ENCODE measurements at places on chromosomes 7 and 10.

GRCh38 chr7:156673454-156673853, 32.9 kb downstream of the RNF32 start:
- no peak for DNase-seq

GRCh38 chr10:72338180-72338579, 16.5 kb downstream of the DNAJB12 start:
- no peak for DNase-seq

- DNase-seq = no peak
Observed at GRCh38 chr7:127995881-127996215, 35.4 kb downstream of the LRRC4 start.

DNA sequence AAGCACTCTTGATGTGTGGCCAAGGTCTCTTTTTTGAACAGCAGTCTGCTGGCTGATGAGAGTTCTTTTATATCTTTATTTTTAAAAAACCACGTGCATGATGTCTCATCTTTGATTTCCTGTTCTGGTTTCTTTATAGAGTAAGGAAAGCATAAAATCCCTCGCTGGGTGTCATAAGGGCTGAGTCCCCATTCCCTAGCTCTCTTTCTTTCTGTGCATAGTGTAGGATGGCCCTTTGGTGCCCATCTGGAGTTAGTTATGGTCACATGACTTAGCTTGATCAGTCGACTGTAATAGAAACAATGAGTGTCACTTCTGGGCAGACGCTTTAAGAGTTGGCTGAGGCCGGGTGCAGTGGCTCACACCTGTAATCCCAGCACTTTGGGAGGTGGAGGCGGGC, 38.5 kb downstream of the GHRHR start:
- no peak for DNase-seq

DNA sequence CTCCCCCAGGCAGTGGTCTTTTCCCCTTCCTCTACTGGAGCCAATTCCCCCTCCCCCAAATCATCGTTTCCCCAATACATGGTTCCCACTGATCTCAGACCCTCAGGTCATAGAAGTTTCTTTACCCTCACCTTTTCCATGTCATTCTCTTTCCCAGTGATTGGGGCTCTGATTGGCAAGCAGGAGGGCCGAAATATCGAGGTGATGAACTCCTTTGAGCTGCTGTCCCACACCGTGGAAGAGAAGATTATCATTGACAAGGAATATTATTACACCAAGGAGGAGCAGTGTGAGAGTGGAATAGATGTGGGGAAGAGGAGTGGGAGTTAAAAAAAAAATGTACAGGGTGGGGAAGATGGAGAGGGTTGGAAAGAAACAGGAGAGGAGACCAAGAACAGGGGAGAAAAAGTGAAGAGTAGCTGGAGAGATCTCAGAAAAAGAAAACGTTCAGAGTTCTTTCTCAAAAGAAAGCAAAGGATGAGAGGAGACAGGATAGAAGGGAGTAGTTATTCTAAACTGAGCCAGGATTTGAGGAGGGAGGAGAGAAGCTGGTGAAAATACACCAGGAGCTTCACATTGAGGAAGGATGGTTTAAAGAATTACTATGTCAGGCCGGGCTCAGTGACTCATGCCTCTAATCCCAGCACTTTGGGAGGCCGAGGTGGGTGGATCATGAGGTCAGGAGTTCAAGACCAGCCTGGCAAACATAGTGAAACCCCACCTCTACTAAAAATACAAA, 858 bp downstream of the COPS6 start:
- DNase-seq = no peak

DNA sequence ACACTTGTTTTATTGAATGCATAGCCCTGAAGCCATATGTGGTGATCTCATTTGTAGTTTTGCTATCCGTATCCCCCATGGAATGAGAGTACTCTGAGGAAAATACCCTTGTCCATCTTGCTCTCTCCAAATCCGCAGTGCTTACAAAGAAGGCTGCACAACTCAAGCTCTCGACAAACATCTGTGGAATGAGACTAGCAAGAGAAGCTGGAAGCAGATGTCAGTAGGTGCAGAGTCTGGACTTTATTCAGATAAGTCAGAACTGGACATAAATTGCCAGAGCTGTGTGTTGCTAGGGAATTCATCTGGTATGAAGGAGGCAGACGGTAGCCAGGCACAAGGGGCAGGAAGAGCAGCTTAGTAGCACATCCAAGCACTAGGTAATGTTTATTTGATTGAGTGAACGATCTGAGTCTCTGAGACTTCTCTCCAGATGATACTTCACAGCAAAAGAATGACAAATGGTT, 1046.2 kb downstream of the XPNPEP1 start:
- DNase-seq = no peak

GRCh38 chr7:140242057-140243031, 65.6 kb upstream of the KDM7A start:
- DNase-seq = no peak

DNA sequence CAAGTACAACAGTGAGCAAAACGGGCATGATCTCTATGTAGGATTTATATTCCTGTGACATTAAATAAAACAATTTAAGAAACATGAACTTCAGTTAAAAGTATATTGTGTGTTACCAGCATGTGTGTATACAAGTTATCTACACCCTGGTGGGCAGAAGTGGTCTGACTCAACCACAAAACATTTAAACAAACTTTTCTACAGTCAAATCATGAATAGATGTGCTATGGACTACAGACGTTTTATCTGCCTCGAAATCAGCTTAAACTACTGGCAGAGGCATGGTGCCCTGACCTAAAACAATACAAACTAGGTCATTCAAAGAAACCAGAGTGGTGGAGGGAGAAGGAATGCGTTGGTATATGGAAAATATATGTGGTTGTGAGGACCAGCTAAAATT, 3.6 kb downstream of the ARL3 start:
- peak; percentile 54 for DNase-seq

GRCh38 chr10:110686949-110687348, 42.8 kb downstream of the RBM20 start:
- no peak for DNase-seq

DNA sequence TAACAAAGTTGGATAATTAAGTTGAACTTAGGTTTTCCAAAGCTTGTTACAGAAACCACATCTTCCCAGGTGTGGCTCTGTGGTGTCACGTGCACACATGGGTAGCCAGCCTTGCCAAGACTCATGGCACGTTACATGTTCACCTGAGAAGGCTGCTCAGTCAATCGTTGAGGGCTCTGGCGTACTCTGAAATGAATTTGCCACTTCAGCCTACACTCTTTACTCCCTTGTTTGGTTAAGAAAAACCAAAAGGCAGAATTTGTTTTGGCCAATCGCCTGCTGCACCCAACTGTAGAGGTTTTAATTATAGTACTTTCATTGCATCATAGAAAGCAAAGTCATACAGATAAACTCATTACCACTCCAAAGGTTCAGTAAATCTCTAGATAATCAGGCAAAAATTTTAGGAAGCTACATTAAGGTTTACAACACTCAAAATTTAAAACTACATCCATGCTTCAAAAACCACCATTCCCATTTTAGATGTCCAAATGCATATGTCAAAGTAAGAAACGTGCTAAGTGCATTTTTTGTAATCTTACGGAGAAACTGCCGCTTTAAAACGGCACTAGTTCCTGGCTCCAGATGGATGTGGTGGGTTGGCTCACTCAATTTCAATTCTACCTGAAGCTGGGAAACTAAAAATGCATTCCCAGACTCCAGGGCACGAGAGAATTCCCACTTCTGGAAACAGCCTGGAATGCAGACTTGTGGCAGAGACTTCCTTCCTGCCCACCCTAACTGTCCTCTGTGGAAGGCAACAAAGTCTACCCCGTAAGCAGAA, 88.4 kb downstream of the DIP2C start:
- DNase-seq = no peak

GRCh38 chr7:32914184-32914583, 22.6 kb upstream of the KBTBD2 start:
- DNase-seq = no peak

DNA sequence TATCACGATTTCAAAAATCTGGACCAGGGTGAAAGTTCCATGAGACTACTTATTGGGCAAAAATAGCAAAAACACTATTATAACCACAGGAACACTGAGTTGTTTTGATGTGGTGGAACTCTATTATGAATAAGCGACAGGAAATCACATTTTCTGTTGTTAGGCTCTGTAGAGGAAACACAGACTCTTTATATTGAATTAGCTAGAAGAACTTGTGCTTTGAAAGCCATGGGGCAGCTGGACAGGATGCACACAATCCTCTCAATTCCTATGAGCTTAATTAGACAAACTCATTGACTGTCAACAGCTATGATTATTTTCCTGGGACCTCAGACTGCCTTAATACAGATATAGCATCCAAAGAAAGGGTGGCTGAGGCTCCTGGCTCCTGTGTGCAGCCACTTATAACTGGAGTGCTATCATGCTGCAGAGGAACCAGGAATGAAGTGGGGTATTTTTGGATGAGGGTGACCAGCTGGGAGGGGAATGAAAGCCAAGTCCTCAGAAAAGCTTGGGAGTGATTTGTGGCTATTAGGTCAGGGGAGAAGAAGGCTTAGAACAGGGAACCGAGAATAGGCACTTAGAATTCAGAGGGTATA, 657.3 kb downstream of the TYW1 start:
- no peak for DNase-seq

- DNase-seq = peak; percentile 20
Observed at GRCh38 chr7:155009570-155010157, 6.7 kb upstream of the PAXIP1 start.

GRCh38 chr10:131211559-131211958, 100.0 kb downstream of the TCERG1L start:
- DNase-seq = no peak

- DNase-seq = no peak
Observed at GRCh38 chr7:7862393-7862792, 106.2 kb upstream of the GLCCI1 start.

- no peak for DNase-seq
Observed at GRCh38 chr7:151032936-151033863, 5.0 kb downstream of the ABCB8 start.

DNA sequence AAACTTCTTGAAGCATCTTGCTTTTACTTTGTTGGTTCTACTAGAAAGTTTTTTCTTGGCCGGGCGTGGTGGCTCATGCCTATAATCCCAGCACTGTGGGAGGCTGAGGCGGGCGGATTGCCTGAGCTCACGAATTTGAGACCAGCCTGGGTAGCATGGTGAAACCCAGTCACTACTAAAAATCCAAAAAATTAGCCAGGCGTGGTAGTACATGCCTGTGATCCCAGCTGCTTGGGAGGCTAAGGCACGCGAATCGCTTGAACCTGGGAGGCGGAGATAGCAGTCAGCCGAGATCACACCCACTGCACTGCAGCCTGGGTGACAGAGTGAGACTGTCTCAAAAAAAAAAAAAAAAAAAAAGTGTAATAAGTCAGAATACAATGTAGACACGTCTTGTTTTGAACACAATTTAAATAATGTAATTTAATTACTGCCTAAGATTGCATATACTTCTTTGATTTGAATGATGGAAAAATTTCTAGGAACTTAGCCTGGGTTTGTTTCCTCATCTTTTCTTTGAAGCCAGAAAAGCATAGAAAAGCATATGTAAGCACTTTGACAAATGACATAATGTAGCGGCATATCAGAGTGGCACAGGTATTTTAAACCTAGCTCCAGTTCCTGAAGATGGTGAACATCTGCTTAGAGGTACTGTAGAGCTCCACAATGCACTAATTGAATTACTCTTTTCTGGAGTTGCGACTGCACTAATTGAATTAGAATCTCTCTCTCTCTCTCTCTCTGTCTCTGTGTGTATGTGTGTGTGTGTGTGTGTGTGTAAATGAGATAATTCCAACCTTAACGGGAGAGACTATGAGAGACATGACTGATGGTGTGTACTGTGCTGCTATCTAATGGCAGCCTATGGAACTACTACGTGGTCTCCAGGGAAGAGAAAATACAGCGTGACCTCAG, 87.8 kb downstream of the BTRC start:
- peak; percentile 82 for DNase-seq

DNA sequence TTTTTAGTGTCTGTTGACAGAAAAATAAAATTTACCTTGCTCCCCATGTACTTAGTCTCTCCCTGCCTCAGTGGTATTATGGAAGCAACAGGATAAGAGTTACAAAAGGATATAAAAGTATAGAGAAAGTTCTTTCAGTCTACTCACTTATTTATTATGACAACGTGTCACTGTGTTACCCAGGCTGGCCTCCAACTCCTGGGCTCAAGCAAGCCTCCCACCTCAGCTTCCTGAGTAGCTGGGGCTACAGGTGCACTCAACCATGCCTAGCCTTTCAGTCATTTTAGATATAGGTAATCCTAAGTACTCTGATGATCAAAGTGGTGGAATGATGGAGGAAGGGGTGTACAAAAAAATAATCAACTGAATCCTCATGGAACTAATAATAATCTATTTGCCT, 215.2 kb upstream of the MKLN1 start:
- no peak for DNase-seq

GRCh38 chr7:1706381-1706720, 36.3 kb downstream of the ELFN1 start:
- DNase-seq = no peak

GRCh38 chr10:71727105-71727737, 7.6 kb upstream of the C10orf105 start:
- no peak for DNase-seq

DNA sequence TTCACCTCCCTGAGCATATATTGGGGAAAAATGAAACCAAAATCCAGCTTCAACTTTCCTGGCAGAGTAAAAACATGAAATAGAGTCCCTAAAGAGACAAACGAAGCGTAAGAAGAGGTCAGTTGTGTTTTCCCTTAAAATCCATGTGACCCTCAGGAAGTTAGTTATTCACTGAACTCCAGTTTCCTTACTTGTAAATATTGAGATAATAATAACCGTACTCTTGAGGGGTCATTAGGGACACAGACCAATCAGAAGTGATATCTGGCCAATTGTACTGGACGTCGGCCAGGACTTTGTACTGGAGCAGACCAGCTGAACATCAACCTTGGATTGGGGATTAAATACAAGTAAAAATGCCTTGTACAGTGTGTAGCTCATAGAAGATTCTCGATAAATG, 167.0 kb downstream of the GATA3 start:
- no peak for DNase-seq

- no peak for DNase-seq
Observed at GRCh38 chr7:12025246-12025645, 185.8 kb upstream of the TMEM106B start.

- no peak for DNase-seq
Observed at GRCh38 chr10:100745882-100746783, 751 bp downstream of the PAX2 start.

DNA sequence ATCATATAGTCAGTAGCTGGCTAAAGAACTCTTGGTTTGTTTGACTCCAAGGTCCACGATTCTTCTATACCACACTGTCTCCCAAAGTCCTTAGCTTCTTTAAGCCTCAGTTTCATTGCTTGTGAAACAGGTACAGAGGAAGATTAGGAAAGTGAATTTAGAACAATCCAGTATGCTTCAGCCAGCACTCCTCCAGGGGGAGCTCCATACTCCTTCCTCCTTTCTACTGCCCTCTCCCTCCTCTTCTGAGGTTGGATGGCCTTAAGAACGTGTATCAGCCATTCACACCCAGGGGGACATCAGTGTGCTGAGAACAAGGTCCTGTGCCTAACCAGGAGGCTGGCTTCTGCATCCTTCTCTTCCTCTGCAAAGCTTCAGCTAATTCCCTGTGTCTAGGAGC, 54.8 kb upstream of the CALD1 start:
- DNase-seq = peak; percentile 17

GRCh38 chr7:21550076-21550475, 7.2 kb downstream of the DNAH11 start:
- no peak for DNase-seq

GRCh38 chr7:66679633-66680244, 51.1 kb downstream of the KCTD7 start:
- DNase-seq = no peak

- DNase-seq = no peak
Observed at GRCh38 chr10:95756041-95756761, at the start of gene ENTPD1. Gene ENTPD1, plus strand, starts transcription at chr10:95756163. Its CDS starts 77 bp downstream, at chr10:95756240.

- DNase-seq = no peak
Observed at GRCh38 chr7:80241671-80242070, 107.0 kb downstream of the GNAI1 start.

All from SW480 (cell line).